ENCODE measurements at places on chromosomes 1 and 21.

GRCh38 chr1:215043401-215043800 lies 39.1 kb upstream of the KCNK2 start:
- no peak for DNase-seq

GRCh38 chr1:201264072-201264471 lies 19.2 kb upstream of the PKP1 start:
- no peak for DNase-seq

DNA sequence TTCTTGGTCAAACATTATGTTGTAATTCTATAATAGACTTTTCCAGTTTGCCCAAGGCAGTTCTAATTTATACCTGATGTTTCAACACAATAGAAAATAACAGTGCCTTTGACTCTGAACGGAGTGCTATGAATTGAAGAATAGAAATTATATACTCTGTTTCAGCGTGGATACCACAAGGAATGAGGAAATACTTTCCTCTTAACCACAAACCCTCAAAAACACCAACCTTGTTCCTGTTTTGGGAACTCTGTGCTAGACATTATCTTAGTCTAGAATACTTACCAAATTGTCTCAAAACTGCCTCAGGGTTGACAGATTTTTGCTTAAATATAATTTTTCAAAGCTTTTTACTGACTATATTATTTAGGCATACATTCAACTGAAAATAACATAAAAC lies 1629.3 kb downstream of the MRPL39 start:
- peak; percentile 24 for DNase-seq

DNA sequence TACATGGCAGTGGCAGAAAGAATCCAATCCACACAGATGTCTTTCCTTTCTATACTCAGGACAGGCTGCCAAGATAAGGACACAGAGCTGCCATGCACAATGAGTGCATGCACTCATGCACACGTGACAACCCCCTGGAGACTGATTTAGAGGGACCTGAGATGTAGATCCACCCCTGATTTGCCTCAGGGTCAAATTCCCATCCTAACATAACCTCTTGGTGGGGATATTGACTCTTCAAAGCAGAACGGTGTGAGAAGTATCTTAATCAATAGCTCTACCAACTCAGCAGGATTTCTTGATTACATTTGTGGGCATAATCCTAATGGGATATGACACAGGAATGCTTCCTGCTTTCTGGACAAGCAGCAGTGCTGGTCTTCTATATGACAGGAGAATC lies 125.2 kb upstream of the DSCAM start:
- DNase-seq: no peak

DNA sequence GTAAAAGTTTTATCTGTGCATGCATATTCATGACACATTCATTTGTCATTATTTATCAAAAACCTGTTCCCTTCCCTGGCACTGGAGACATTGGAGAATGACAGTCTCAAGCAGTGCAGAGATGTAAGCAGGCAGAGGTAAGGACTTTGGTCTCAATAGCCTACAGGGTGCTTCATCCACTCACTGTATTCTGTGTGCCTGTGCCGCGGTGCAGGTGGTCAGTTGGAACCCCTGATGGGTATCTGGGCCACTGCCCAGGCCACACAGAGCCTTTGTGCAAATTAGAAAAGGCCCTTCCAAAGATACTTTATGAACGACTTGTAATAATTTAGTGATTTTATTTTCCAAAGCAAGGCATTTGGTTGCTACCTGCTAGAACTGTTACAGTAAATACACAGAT lies 44.0 kb downstream of the CDC42 start:
- no peak for DNase-seq

DNA sequence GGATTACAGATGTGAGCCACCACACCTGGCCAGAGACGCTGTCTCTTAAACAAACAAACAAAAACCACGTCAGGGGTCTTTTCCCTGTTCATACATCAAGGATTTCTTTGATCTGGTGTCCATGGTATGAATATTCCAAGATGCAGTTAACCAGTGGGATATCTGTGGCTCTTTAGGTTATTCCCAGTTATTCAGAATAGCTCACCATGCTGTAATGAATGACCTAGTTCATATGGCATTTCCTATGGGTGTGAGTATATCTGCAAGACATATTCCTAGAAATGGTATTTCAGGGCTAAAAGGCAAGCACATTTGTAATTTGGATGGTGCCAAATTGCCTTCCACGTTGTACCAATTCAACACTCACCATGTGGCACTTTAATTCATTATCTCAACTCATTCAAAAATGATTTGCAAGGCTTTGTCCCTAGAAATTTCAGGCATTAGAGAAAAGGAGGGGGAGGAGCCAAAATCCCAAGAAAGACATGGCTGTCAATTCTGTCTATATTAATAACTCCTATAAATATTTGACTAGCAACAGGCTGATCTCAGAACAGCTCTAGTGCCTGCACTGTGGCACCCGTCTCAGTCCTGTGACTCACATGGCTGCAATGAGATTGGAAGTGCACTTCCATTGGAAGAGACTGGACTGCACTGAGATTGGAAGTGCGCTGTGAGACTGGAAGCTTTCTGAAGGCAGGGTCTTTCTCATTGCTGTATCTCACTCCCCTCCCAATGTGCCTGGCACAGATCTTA lies 6.0 kb upstream of the STMN1 start:
- DNase-seq: peak; percentile 58

GRCh38 chr1:33342041-33342723 lies 21.3 kb upstream of the A3GALT2 start:
- DNase-seq: peak; percentile 89

DNA sequence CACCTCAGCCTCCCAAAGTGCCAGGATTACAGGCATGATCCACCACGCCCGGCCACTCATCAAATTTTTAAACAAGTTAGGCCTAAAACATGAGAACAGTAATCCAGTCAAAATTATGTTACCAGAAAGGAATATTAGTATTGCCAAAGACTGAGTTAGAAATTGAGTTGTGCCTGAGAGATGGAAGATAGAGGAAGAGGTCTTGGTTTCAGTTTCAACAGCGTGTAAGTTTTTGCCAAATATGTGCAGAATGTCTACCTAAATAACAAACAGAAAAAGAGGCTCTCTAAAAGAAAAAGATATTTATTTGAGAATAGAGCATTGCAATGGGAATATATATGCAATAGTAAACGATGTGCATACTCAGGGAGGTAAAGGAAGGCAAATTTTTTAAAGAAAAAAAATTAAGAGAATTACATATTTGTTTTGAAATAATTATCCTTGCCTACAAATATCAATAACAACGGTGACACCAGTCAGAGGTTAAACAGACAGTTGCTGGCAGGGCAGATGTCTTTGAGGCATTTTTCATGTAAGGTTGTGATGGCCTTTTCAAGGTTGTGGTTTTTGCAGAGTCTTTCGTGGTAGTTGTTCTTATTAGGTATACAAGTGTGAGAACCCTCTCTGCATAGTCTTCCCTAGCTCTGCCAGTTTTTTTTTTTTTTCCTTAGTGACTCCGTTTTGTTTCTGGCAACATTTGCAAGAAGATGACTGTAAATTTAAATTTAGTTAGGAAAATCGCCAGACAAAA lies 2.2 kb upstream of the CD1B start:
- no peak for DNase-seq

DNA sequence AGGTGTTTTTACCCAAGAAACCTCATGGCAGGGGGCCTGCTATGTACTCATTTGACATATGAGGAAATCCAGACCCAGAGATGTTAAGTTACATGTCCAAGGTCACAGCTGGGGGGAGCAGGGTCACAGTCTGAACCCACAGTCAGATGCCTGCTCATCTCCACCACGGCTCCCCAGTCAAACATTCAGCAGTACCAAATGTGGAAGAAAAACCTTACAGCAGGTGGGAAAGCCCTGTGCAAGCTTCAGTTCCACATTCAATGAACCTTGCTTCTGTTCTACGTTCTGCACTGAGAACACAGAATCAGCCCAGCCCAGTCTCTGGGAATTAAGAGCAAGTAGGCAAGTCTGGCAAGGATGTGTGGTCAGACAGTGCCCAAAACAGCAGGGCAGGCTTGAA lies 35.2 kb downstream of the LRP8 start:
- no peak for DNase-seq

GRCh38 chr1:105462308-105462707 lies 1594.2 kb upstream of the PRMT6 start:
- no peak for DNase-seq

GRCh38 chr21:42002421-42002958 lies 7.7 kb downstream of the ZBTB21 start:
- peak; percentile 68 for DNase-seq

DNA sequence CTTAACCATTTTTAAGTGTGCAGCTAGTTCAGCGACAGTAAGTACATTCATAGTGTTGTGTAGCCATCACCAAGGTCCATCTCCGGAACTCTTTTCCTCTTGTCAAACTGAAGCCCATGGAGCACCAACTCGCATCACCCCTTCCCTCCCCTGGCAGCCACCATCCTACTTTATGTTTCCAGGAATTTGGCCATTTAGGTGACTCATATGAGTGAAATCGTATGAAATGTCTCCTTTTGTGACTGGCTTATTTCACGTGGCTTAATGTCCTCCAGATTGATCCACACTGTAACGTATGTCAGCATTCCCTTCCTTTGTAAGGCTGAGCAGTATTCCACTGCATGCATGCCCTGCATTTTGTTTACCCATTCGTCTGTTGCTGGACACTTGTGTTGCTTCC lies 2.5 kb downstream of the COL6A2 start:
- peak; percentile 44 for DNase-seq

Measured in fibroblast of skin of left biceps (primary cell).